Adrenal gland (tissue), 19 donors: ENCODE measurements at places on chromosomes 4 and X. TPM values are rescaled to one million over a fixed set of nuclear protein-coding genes. Genes with fewer than 3 reads are reported as not detected.

DNA sequence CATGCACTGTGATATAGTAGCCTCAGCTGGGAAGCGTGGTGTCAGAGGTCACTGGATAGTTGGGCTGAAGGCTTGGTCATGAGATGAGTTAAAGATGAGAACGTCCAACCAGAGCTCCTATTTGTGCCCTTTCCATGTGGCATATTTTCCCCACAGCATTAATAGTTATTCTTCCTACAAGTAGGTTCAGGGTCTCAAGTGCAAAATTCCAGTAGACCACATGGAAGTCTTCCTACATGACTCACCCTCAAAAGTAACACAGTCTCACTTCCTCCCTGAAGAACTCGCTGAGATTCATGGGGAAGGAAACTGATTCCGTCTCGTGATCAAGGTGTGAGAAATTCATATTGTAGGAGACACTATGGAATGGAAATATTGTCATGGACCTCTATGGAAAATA is 1212.5 kb upstream of the PRKX start:
- no peak for DNase-seq

- DNase-seq, result no peak
Observed at GRCh38 chrX:73262991-73263390, 48.3 kb upstream of the NAP1L2 start.

DNA sequence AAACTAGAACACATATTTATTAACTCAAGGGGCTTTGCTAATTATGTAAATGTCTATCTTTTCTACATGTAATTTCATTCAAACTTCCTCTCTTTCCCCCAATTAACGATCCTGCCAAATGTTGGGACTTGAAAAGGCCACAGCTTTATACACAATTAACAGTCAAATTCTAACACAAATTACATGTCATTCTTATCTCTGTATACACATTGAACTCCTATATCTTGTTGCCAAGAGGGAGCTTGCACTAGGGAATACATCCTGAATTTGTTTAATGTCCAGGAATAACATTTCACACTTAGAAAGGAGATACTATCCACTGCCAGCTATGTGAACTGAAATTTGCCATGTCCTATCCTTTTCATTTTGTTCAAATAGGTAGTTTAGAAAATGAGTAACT is 38.9 kb upstream of the MAB21L2 start:
- no peak for DNase-seq

- no peak for DNase-seq
Observed at GRCh38 chrX:80747832-80748231, 61.8 kb downstream of the BRWD3 start.

DNA sequence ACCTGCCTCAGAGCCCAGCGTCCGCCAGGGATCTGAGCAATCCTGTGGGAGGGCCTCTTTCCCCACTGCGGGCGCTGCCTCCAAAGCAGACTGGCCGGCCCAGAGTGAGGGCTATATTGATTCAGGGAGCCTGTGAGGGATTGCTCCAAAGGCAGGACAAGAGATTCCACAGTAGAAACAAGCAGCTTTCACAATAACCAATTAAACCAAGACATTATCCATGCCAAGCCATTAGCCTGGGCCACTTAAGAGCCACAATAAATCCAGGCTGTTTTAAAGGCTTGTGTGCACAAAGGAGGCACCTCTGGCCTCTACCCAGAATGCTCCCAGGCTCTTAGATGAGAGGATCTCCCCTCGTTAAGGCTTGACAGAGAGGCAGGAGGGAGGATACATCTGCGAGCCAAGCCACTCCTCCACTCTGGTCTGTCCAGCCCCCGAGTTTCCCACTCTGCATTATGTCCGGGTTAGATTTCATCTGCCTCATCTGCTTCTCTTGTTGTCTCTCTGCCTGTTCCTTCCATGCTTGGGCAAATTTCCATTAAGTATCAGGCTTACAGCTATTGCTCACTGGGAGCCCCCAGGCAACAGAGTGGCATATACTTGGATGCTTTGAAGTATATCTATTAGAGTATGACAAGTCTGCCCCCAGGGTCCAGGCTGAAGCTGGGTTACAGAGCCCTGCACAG is 357.9 kb downstream of the UNC5C start:
- DNase-seq, result no peak

DNA sequence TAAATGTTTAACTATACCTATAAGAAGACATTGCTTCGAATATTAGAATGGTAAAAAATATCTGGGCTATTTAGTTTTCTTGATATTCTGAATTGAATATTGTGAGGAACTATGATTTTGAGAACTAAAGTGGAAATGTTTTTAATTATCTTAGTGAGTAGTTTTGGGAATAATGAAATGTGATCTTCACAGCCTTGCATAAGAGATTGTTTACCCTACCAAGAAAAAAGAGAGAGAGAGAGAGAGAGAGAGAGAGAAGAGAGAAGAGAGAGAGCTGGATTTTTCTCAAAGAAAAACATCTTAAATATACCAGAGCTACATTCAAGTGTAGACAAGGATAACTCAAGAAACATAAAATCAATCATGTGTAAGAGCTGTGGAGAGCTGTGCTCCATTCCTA is 148.7 kb upstream of the MAD2L1 start:
- no peak for DNase-seq

- DNase-seq, result no peak
Observed at GRCh38 chrX:130896802-130897501, 6.1 kb downstream of the ENOX2 start.

GRCh38 chr4:137343221-137343620 is 189.1 kb downstream of the PCDH18 start:
- no peak for DNase-seq

GRCh38 chrX:27599928-27600327 is 9.8 kb downstream of the DCAF8L2 start:
- no peak for DNase-seq

DNA sequence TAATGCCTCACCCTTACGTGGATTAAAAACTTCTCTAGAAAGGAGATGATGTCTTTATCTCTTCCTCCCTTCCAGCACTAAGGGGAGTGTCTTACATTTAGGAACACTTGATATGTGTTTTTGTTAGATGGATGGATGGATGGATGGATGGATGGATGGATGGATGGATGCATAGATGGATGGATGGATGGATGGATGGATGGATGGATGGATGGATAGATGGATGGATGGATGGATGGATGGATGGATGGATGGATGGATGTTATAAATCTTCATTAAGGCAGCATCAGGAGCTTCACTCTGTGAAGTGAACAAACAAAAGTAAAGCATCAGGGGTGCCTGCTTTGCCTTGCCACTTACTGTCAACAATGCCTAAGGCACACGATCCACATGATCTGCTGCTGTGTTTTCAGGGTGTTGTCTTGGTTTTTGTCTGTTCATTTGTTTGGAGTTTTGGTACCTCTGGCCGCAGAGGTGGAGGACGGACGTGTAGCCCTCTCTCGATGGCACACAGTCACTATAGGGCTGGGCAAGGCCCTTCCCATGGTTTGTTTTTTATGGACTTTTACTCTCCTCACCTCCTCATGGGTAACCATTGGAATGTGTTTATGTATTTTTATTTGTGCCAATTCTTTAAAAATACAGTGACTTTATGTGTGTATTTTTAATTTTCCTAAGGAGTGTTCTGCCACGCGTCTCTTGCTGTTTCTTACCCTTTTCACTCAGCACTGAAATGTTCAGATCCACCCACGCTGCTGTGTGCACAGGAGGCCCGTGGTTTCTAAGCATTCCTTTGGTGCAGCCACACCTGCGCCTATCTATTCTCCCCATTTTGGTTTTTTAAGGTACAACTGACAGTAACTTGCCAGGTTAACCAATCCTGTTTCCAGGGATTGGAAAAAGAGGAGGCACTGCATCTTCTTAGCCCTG is 91.8 kb upstream of the ENPP6 start:
- DNase-seq, result no peak

- no peak for DNase-seq
Observed at GRCh38 chr4:172601195-172601594, 567.4 kb upstream of the GALNT7 start.

- DNase-seq, result no peak
Observed at GRCh38 chr4:159673221-159673620, 570.3 kb downstream of the RAPGEF2 start.

GRCh38 chr4:89290727-89291516 is 16.7 kb downstream of the GPRIN3 start:
- no peak for DNase-seq

DNA sequence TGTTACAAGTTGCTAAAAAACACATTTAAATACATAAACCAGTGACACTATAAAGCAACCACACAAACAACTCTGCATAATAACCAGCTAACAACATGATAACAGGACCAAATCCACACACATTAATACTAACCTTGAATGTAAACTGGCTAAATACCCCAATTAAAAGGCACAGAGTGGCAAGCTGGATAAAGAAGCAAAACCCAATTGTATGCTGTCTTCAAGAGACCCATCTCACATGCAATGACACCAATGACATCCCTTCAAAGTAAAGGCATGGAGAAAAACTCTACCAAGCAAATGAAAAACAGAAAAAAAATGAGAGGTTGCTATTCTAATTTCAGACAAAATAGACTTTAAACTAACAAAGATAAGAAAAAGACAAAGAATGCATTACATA is 34.4 kb upstream of the USP46 start:
- no peak for DNase-seq

- DNase-seq, result no peak
Observed at GRCh38 chr4:8308856-8309771, 39.6 kb downstream of the HTRA3 start.

- no peak for DNase-seq
Observed at GRCh38 chrX:12843061-12843667, 23.7 kb upstream of the TLR7 start.

GRCh38 chr4:129014566-129015509 is 78.5 kb downstream of the SCLT1 start:
- no peak for DNase-seq

- DNase-seq, result no peak
Observed at GRCh38 chr4:175253184-175253902, 335.2 kb downstream of the ADAM29 start.

DNA sequence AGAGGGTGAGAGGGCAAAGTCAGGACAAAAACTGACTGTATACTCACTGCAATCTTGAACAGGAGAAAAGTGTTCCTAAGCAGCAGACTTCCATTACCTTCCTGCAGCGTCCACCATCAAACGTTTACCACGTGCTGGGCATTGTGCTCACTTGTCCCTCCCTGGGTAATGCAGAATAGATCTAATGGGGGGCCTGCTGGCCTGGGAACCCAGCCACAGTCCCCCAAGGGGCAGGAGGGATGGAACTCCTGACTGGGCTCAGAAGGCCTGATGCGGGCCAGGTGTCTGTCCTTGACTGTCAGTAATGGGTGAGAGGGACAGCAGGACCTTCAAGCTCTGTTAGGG is 37.6 kb upstream of the FAM156A start:
- no peak for DNase-seq

DNA sequence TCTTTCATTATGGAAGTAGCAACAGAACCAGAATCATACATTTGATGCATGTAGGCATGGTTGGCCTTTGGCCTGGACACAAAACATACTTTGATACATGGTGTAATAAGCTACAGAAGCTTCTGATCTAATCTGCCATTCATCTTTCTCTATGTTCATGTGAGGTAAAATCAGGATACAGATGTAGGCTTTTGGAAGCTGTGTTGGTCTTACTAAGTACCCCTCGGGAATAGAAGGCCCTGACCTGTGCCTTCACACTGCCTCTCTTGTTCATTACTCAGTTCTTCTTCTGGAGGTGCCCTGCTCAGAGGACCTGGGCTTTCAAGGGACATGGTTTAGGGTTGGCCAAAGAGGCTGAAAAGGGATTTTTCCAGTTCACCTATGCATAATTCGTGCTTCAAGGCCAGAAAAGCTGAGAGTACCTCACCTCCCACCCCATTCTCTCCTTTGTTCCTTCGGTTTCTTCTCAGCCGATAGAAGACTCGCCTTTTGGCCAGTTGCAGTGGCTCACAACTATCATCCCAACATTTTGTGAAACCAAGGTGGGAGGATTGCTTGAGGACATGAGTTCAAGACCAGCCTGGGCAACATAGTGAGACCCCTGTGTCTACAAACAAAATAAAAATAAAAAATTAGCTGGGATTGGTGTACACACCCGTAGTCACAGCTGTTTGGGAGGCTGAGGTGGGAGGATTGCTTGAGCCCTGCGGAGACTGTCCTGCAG is 25.9 kb downstream of the SNX25 start:
- no peak for DNase-seq

DNA sequence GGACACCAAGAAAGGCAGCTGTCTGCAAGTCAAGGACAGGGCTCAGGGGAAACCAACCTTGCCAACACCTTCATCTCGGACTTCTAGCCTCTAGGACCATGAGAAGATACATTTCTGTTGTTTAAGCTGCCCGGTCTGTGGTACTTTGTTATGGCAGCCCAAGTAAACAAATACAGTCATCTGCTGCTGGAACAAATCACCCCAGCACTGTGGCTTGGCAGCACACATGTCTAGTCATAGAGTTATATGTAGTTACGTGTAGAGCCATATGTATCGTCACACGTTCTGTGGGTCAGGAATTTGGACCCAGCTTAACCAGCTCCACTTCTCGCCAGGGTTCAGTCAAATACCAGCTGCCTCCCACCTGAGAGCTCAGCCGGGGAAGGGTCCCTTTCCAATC is 2.5 kb downstream of the HTT-AS start:
- DNase-seq, result peak; percentile 20

Gene SLC26A1
- total RNA-seq, result 4.0 TPM

Gene CT45A2
- not detected for total RNA-seq

Gene TGIF2LX
- not detected for total RNA-seq

Gene ZNF280C
- 3.7 TPM for total RNA-seq

Gene TMEM150C
- total RNA-seq, result 254 TPM

Gene IL2RG
- 4.3 TPM for total RNA-seq

Gene DDX53
- not detected for total RNA-seq

Gene HS3ST1
- 4.4 TPM for total RNA-seq

Gene ZIC3
- total RNA-seq, result not detected

Gene IL21
- not detected for total RNA-seq

Gene USP26
- not detected for total RNA-seq
